ENCODE measurements at places on chromosomes 16 and 17.
A peak's percentile ranks its signal among the peaks of the same experiment; 100 is the strongest.

GRCh38 chr16:81803332-81803731 is 24.2 kb downstream of the PLCG2 start:
- DNase-seq = no peak

DNA sequence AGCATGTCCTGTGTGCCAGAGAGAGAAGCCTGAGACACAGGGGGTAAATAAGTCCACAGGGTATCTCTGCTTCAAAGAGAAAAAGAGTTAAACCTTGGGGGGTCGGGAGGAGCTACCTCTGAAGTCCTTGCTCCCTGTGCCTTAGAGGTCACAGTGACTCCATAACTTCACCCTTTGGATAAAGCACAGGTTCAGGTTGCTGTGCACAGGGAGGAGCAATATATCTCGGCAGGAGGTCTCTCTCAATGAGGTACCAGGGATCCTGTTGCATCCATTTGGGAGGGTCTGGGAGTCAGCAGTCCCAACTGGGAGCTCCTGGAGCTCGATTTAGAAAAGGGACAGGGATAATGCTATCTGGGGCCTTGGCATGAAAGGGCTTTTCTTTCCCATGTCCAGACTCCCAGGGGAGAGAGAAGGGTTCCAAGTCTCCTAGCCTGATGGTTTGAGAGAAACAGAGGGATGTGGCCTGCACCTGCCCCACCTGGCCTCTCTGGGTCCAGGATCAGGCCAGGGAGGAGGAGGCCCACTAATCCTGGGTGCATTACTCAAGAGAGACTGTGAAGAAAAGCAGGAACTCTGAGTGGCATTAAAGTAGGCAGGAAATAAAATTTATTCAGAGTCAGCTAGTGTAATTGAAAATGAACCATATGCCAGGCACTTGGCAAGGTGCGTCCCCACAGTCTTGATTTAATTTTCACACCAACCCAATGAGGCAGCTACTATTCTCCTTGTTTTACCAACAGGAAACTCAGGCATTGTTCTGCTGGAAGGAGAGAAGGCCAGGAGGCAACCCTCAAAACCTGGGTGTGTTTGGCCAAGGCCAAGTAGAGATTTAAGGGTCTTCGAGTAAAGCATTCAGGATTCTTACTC is 40.7 kb downstream of the CUEDC1 start:
- DNase-seq = no peak

DNA sequence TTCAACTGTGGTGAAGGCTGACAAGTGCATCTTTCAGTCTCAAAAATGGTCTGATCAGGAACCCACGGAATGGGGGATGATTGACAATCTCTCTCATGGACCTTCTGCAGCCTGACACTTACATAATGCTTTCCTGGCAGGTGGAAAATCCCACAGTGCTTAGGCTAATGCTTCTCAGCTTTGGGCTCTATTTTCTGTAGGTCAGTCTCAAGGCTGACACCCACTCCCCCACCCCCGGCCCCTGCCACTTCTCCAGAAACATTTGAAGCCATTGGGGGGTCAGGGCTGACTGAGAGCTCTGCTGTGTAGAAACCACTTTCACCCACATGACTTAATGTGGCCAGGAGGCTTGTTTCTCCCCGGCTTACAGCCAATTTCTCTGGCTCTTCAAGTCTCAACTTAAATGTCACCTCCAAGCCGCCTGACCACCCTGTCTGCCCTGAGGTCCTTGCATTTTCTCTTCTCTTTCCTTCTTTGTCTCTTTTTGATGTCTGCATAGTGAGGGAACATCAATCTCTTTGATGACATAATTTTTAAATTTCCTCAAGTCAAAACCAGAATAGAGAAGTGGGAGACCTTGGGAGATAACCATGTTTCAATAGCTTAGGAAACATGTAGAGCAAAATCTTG is 16.7 kb upstream of the IRF8 start:
- no peak for DNase-seq

GRCh38 chr17:78294776-78295175 is 63.3 kb downstream of the TMEM235 start:
- no peak for DNase-seq

GRCh38 chr17:66098040-66098439 is 93.9 kb downstream of the CEP112 start:
- peak; percentile 30 for DNase-seq

GRCh38 chr17:1455291-1455796 is 688 bp downstream of the CRK start:
- peak; percentile 77 for DNase-seq

- no peak for DNase-seq
Measured at GRCh38 chr16:78727536-78727935, 628.1 kb downstream of the WWOX start.

DNA sequence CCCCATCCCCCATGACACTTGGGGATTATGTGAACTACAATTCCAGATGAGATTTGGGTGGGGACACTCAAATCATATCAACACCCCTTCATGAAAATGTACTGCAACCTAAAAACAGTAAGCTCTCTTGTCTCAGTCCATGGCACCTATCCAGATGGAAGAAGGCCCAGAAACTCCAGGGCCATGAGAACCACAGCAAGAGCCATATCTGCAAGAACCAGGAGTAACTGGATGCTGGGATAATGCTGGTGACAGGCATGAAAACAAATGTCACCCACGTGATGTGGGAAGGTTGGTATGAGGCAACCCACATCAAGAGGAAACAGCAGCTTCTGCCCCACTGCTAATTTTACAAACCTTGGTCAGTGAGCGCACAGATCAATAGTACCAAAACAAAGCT is 400.1 kb upstream of the ERCC4 start:
- DNase-seq = no peak

DNA sequence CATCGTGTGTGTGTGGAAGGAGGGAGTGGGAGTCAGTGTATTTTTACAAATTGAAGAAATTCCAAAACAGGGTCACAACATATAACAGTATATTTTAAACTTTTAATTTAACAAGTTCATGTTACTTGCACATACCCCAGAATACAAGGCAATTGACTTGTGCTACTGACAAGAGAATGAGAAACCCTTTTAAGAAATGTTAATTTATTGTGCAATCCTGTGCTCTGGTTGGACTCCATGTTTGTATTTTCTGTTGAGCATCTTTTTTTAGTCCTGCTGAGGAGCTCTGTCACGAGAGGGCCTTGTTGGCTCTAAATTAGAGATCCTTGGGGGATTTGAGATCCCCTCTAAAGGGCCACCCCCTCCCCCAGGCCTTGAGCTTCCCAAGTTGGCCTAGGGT is 1.1 kb upstream of the EMP2 start:
- no peak for DNase-seq

DNA sequence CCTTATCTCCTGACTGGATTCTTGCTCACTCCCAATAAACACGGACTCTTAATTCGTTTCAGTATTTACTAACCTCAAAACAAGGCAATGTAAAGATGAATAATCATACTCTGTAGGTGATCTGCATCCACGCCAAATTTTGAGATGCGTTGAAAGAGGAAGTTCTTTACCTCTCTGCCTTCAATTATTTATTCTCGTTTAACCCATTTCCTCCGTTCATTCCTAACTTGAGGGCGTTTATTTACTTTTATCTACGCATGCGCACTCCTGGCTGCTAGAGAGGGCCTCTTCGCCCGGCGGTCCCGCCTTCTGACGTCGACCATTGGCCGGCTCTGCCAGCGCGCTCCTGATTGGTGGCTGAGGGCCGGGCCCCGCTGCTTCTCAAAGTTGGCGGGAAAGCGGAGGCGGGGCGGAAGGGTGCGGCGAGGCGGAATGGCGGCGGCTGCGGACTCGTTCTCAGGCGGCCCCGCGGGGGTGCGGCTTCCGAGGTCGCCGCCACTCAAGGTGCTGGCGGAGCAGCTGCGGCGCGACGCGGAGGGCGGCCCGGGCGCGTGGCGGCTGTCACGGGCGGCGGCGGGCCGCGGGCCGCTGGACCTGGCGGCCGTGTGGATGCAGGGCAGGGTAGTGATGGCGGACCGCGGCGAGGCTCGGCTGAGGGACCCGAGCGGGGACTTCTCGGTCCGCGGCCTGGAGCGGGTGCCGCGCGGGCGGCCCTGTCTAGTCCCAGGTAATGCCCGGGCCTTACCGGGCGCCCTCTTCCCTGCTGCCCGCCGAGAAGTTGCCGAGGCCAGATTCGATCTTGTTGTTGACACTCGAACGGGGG is at the start of gene RMI2:
Gene RMI2 (plus strand): TSS at position 420 of the 823 bp plus-strand sequence. CDS start 13 bp downstream, at position 433.
- DNase-seq = peak; percentile 95

- DNase-seq = no peak
Measured at GRCh38 chr17:27550974-27551505, 79.9 kb upstream of the LGALS9 start.

- DNase-seq = no peak
Measured at GRCh38 chr16:81629034-81629802, 149.9 kb upstream of the PLCG2 start.
